ENCODE measurements at places on chromosomes 5 and 9. TPM values are rescaled to one million over a fixed set of nuclear protein-coding genes. Genes with fewer than 3 reads are reported as not detected.

The SHB gene
- total RNA-seq: 39.4 TPM

The RAB3C gene
- not detected for total RNA-seq

The OR13C8 gene
- not detected for total RNA-seq

The FAM153A gene
- total RNA-seq: not detected

The GBGT1 gene
- 7.4 TPM for total RNA-seq

The SUB1 gene
- 269 TPM for total RNA-seq

The PCDHGC3 gene
- total RNA-seq: 55.5 TPM

The EQTN gene
- total RNA-seq: not detected

The SPOCK1 gene
- 97.0 TPM for total RNA-seq

The FBP2 gene
- not detected for total RNA-seq

The C5orf58 gene
- total RNA-seq: not detected

The ZDHHC11B gene
- not detected for total RNA-seq

The LMNB1 gene
- 3.9 TPM for total RNA-seq

The LARP1 gene
- total RNA-seq: 101 TPM

The SETD9 gene
- 10.0 TPM for total RNA-seq

The GFI1B gene
- not detected for total RNA-seq

The ZDHHC11 gene
- 0.85 TPM for total RNA-seq

The FAM81B gene
- total RNA-seq: not detected

The ASPN gene
- total RNA-seq: 27.6 TPM

The DBH gene
- total RNA-seq: not detected

The TLX3 gene
- total RNA-seq: not detected
